ENCODE measurements at places on chromosomes 7 and 10. TPM values are rescaled to one million over a fixed set of nuclear protein-coding genes. Genes with fewer than 3 reads are reported as not detected.

DNA sequence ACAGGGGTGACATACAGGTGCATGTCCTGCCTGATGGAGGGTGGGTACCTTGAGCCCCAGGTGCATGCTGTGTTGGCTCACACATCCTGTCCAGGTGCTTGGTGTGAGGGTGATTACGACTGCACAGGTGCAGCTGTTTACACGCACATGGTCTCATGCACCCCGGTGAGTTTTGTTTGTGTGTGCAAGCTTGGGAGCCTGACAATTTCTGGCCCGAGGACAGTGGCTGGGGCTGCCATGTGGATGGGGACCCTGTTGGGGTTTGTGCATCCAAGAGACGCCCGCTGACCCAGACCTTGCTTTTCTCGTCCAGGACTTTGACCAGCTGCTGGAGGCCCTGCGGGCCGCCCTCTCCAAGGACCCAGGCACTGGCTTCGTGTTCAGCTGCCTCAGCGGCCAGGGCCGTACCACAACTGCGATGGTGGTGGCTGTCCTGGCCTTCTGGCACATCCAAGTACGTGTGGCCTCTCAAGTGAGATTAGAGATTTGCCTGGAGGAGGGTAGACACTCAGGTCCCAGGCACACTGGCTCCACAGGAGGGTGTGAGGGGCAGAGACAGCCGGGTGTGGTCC lies 61.7 kb downstream of the PRF1 start:
- DNase-seq, result no peak

DNA sequence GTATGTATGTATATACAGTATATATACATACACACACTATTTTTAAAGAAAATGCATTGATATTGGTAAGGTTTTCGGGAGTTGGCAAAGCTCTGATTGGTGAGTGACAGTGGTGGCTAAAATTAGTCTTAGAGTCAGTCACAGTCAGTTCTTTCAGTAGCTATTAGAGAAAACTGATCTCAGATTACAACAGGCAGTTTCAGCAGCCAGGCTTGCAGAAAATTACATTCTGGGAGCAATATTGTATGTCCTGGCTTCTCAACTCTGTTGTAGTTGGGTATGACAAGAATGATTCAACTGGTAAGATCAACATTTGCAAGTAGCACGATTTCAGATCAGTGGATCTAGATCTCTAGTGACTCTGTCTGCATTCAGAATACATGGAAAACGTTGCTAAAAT lies 897.9 kb upstream of the AUTS2 start:
- DNase-seq, result no peak

DNA sequence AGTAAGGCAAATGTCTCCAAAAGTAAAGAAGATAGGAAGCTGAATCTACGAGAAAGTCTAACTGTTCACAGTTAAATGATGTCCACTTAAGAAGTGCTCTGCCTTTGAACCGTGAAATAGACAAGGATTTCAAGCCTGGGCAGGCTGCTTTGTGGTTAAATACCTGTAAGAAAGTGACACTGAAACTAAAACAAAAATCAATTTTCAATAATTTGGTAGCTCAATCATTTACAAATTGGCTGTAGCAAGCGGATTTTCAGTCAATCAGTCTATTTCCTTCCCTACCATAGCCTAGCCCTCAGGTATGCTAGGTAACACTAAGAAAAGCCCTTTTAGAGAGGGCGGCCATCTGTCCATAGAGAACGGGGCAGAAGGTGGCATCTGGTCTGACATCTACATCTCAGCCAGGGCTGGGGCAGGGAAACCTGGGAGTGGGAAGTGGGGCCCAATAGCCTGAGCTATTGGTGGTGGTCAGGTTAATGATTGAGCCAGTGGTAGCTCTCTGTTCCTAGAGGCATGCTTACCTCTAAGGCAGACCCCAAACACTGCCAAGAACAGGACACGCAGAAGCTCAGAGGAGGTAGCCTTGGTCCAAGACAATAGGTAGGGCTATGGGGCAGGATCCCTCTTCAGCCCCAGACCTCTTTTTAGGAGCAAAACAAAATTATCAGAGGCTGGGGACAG lies 223.2 kb downstream of the CCSER2 start:
- DNase-seq, result no peak

GRCh38 chr10:101141616-101142532 lies 10.8 kb downstream of the TLX1 start:
- peak; percentile 92 for DNase-seq

DNA sequence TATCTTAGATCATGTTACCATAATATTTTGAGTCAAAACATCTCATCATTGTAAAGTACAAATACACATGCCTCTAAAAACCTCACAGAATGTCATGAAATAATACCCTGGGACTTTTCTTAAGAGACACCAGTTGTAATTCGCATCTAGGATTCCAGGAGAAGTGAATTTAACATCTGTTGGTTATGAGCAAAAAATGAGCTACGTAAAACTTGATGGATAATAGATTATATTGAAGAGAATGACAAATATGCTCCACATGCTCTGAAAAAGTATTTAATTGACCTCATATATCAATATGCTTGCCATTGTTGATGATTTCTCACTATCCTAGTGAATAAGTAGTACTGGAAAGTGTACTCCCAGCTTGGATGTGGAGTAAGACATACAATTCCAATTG lies 227.0 kb downstream of the BBS9 start:
- no peak for DNase-seq

DNA sequence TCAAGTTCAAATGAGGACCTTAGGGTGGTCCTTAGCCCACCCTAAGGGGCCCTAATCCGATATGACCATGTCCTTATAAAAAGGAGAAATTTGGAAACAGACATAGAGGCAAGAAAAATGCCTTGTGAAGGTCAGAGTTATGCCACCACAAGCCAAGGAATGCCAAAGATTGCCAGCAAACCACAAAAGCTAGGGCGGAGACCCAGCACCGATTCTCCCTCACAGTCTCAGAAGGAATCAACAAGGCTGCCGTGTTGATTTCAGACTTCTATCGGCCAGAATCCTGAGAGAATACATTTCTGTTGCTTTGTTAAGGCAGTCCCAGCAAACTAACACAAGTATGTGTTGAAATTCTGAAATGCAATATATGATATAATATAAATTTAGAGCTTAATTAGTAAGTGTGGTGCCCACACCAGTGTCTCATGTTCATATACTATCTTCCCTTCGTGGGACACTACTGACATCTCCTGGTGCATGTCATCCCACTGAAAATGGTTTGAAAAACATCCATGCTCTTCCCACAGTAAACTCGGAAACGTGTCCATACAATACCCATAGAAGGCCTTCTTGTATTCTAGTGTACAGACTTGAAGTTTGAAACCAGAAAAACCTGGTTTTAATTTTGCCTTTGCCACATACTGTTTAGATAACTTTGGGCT lies 349.0 kb downstream of the TNS3 start:
- no peak for DNase-seq

Gene CHAT
- total RNA-seq, result not detected

Data from neural progenitor cell (in vitro differentiated cells).